ENCODE measurements at places on chromosomes 2 and 18. TPM values are rescaled to one million over a fixed set of nuclear protein-coding genes. Genes with fewer than 3 reads are reported as not detected.
A peak's percentile ranks its signal among the peaks of the same experiment; 100 is the strongest.

GRCh38 chr2:155021618-155022017 lies 323.1 kb downstream of the KCNJ3 start:
- DNase-seq: no peak

DNA sequence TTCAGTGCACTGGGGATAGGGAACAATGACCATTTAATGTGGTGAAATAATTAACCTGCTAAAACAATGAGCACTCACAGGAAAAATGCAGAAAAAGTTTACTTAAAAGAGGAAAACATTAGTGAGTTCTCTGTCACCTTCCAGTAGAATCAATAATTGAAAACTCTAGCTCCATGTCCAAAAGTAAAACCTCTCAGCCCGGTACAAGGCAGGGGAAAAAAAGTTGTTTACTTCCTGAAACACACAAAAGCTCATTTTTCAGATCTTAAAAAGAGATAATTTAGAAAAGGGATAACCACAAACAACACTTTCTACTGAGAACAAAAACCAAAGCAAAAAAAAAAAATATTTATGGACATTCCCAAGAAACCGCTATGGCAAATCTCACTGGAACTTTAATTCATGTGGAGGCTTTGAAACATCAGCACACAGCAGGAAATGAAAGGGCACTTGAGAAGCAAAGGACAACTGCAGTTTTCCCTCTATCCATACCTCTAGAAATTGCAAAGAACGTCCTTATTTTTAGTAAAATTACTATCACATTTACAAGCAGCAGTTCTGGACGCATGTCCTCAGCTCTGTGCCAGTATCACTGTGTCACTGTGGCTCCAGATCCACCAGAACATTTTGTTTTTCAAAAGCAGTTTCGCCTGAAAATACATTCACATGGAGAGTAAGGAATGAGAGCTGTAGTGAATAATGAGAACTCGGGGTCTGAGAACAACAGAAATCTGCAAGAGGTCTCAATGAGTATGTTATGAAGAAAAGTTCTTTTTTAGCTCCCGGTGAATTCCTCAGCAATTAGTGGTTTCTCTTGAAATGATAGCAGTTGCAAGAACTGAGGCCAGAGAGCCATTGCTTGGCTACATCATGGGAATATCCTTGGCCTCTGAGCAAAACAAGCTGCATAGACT lies 44.7 kb upstream of the DNAH7 start:
- DNase-seq: no peak

GRCh38 chr18:31877900-31878299 lies 65.0 kb downstream of the TRAPPC8 start:
- no peak for DNase-seq

GRCh38 chr2:54103454-54104314 lies 11.7 kb upstream of the ACYP2 start:
- peak; percentile 45 for DNase-seq

- no peak for DNase-seq
Observed at GRCh38 chr2:241771286-241772062, 5.1 kb upstream of the GAL3ST2 start.

DNA sequence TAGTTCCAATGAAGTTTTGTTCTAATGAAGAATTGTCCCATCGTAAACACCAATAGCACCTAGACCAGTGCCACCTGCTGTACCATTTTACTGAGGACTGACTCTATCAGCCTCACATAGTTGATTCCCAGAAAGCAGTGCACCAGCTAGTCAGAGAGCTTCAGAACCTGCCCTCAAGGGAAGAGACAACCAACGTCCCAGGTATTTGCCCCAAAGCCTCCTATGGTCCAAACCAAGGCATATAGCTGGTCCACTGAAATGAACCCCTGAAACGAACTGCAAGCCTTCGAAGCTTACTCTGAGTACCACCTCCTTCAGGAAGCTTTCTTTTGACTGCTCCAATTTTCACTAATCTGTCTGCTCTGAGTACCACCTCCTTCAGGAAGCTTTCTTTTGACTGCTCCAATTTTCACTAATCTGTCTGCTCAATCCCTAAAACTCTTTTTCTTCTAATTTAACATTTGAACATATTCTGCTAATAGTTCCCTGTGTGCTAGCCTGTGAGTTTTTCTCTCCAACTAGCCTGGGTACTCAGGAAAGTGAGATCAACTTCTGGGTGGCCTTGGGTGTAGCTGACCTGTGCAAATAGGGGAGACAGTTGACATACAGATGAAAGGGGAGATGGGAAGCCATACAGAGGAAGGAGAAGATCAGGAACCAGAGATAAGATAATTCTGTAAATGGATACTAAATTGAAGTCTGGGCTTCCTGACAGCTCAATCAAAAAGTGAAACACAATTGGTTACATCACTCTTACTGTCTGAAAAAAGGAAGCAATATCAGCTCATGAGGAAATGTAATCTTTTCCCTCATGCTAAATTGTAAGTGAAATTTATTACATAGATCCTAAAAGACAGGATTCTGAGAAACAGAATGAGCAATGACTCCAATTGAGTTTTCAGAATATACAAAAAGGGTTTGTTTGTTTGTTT lies 33.5 kb upstream of the EML4 start:
- DNase-seq: no peak

DNA sequence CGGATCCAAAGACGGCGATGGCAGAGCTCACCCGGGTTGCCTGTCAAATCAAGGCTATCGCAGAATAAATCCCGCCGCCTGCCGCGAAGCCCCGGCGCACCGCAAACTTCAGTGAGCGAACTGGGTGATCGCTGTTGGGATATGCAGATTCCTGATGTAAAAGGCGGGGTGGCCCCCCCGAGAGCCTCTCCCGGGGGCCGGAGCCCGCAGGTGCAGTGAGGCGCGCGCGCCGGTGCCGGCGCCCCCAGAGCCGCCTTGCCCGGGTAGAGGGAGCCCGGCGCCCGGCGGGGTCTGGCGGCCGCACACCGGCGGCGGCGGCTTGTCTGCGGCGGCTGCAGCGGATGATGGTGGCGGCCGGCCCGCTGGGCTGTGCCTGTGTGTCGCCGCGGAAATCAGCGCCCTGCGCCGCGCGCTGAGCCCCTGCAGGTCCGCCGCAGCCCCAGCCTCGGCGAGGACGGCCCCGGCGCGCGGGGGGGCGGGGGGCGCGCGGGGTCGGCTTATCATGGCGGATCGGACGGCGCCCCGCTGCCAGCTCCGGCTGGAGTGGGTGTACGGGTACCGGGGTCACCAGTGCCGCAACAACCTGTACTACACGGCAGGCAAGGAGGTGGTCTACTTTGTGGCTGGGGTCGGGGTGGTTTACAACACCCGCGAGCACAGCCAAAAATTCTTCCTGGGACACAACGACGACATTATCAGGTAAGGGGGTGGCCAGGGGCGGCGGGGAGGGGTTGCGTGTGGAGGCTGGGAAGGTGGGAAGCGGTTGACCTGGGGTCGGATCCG lies 1.3 kb downstream of the EML6 start:
- DNase-seq: peak; percentile 43

DNA sequence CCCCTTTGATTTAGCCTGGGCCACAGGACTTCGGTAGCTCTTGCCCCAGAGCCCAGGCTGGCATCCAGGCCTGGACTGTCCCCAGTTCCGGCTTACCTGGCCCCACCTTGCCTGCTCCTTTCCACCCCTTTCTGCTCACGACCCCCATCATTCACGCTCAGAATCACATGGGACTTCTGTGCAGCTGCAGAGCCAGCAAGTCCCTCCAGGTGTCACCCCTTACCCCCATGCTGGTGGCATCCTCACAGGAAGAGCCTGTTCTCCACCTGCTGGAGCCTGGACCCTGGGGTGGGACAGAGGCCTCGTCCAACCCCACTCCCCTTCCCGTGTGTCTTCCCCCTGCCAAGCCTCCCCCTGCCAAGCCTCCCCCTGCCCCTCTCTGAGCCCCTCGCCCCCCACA lies 7.9 kb upstream of the KCNIP3 start:
- DNase-seq: no peak

DNA sequence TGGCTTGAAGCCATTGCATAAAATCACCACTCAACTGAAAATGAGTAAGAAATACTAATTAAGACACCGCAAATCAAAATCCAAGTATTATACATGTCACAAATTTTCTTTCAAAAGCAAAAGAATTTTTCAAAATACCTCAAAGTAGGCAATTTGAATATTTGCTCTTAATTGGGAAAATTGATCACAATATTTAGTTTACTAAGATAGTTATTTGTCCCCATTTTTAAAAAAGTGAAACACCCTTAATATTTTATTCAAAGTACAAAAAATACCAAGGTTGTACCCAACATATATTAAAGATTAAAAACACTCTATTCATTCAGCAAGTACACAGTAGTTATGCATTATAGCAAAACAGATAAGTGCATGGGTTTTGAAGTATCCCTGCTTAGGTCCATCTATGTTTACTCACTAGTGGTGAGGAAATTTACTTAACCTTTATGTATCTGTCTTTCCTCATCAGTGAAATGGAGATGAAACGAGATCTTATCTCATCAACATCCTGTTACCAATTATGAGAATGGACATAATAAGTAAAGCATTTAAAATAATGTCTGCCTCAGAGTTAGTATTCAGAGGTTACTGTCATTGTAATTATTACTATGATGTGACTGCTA lies 35.1 kb downstream of the VPS54 start:
- DNase-seq: no peak

GRCh38 chr2:171327043-171327496 lies 106.7 kb downstream of the METTL8 start:
- DNase-seq: no peak

DNA sequence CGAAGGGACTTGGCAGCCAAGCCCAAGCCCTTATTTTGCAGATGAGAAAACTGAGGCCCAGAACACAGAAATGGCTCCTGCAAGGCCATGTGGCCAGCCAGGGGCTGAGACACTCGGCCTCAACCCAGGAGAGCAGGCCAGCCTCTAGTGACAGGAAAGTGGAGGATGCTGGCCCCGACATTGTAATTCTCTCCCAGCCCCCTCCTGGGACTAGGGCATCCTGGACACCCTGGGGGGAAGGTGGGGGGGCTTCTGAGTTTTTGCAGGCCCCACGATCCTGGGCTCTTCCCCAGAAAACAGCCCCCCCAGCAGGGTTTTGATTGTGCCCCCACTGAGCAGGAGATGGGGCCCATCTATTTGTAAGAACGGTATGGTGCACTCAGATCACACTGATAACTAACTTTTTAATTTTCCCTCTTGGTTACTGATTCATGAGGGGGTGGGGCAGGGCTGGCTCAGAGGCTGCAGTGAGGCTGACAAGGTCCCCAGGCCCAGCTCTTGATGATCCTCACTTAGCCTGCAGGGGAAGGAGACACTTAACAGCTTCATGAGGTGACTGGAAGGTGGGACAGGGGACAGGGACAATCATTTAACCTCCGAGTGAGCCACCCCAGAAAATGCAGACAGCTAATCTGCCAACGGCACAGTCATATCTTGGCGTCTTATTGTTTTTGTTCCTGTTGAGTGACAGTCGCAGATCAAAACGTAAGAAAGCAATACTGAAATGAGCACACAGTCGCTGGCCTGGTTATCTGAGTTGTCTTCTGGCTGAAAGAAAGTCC lies 18.9 kb downstream of the SMAD7 start:
- DNase-seq: no peak

DNA sequence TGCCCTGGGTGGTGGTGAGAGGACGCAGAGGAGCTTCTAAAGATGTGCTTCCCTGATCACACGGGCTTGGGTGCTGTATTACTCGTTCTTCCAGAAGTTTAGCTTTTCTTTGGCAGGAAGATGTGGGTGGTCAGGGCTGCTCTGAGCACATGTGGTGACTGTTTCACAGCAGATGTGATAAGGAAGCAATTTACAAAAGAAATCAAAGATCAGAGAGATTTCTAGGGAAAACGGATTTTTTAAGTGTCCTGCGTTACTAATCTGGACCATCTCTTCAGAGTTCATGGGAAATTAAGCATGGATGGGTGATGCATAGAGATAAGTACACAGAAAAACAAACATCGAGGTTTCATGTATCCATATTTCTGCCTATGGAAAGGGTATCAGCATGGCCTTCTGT lies 99.4 kb downstream of the WDSUB1 start:
- no peak for DNase-seq

GRCh38 chr2:11602563-11603204 lies 67.3 kb downstream of the NTSR2 start:
- no peak for DNase-seq

DNA sequence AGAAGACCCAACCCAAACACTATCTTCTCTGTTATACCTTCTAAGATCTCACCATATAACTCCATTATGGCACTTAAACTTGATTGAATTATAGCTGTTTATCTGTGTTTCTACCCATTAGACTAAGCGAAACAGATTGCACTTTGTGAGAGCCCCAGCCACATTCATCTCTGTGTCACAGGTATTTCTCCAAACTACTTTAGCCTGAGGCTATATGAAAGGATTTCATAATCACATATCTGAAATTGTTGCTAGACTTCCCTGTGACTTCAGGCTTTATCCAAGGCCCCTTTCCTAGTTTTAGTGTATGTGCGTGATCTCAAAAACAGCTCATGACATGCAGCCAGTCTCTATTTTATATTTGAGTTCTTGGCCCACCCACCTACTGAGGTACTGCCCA lies 745.0 kb upstream of the ACVR2A start:
- DNase-seq: no peak

DNA sequence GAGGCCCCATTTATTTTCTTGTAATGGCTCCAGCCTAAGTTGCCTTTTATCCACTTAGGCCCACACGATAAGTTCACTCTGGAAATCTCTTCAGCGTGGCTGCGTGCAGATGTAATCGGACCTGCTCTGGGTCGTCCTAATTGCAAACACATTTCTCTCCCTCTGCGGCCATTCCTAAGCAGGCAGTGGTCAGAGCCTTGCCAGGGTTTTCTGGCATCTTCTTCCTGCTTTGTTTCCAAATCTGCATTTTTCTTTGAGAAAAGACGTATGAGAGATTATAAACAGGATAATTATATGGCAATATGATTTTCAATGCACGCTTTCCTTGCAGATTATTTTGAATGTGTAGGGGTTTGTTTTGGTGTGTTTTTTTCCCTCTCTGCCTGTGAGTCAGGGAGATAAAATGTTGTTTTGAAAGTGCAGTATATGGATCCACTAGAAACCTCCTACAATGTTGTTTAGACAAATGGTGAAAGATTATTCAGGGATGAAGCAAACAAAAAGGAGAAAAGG lies 239.4 kb upstream of the TANK start:
- DNase-seq: no peak

Gene WDR7
- total RNA-seq: 27.1 TPM

Gene PRSS56
- total RNA-seq: not detected

Gene THSD7B
- total RNA-seq: not detected

Gene ESPNL
- 0.25 TPM for total RNA-seq

Gene RNU2-63P
- 5.0 TPM for total RNA-seq

Gene BIN1
- 37.2 TPM for total RNA-seq

Gene GPD2
- 80.0 TPM for total RNA-seq

Gene NXPH2
- not detected for total RNA-seq

Gene OR6B2
- total RNA-seq: not detected
